CD8-positive, alpha-beta memory T cell (primary cell): ENCODE measurements at places on chromosomes 4 and X.

DNA sequence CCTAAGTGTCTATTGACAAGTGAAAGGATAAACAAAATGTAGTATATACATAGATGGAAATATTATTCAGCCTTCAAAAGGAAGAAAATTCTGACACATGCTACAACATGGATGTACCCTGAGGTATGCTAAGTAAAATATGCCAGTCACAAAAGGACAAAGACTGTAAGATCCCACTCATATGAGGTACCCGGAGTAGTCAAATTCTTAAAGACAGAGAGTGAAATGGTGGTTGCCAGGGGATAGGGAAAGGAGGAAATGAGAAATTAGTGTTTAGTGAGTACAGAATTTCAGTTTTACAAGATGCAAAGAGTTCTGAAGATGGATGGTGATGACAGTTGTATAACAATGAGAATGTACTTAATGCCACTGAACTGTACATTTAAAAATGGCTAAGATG, 102.3 kb upstream of the NAP1L5 start:
- no peaks in the 10 kb centered on the region for H3K27me3 ChIP-seq
- no peak overlapping the region for H3K4me3 ChIP-seq
- no peak overlapping the region for H3K27ac ChIP-seq
- H3K4me1 ChIP-seq, result no peaks in the 10 kb centered on the region

- no peaks in the 10 kb centered on the region for H3K27me3 ChIP-seq
- no peak for DNase-seq
- H3K4me3 ChIP-seq, result no peak overlapping the region
- H3K36me3 ChIP-seq, result no peaks in the 10 kb centered on the region
- H3K4me1 ChIP-seq, result no peaks in the 10 kb centered on the region
Measured at GRCh38 chr4:128715616-128716015, 93.9 kb upstream of the JADE1 start.

- H3K4me3 ChIP-seq, result no peak overlapping the region
- H3K36me3 ChIP-seq, result no peaks in the 10 kb centered on the region
- no peak for DNase-seq
- H3K27ac ChIP-seq, result no peak overlapping the region
- no peaks in the 10 kb centered on the region for H3K4me1 ChIP-seq
- H3K27me3 ChIP-seq, result no peaks in the 10 kb centered on the region
Measured at GRCh38 chrX:106341823-106342222, 173.7 kb downstream of the PWWP3B start.

DNA sequence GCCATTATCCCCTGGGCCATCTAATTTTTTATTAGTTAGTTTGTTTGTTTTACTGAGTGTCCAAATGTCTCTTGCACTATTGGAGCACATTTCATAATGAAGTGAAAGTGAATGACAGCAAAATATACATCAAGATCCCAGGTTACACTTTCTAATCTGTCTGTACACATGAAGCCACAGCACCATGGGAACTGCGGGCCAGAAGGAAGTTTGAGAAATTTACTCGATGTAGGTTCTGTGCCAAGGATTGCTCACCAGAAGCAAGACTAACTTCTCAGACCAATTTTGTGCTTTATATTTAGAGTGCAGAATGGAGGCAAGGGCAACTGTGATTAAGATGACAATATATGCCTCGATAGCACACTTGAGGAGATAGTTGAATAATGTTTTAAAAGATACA, 258.0 kb downstream of the COL25A1 start:
- no peak overlapping the region for H3K4me3 ChIP-seq
- H3K36me3 ChIP-seq, result no peaks in the 10 kb centered on the region
- H3K27me3 ChIP-seq, result no peaks in the 10 kb centered on the region
- H3K4me1 ChIP-seq, result no peaks in the 10 kb centered on the region

- H3K27ac ChIP-seq, result no peak overlapping the region
- no peaks in the 10 kb centered on the region for H3K4me1 ChIP-seq
- no peaks in the 10 kb centered on the region for H3K27me3 ChIP-seq
- H3K36me3 ChIP-seq, result no peaks in the 10 kb centered on the region
Measured at GRCh38 chr4:112038861-112039260, 106.4 kb upstream of the FAM241A start.

DNA sequence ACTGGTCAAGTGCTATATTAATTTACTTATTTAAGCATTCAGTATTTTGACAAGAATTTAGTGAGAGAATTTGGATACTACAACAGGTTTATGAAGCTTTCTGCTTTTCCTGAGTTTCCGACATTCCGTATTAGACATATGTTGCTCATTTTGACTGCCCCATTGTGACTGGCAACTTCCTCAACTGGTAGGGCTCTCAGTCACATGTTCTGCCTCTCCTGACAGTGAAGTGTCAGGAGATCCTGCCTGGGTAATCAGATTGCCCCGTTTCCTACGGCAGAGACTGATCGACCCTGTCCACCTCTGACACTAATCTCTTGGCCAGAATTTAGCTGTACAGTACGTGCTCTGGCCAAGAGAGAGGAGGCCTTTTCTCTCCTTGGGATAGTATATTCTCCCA, 49.5 kb downstream of the CLNK start:
- DNase-seq, result no peak
- H3K27me3 ChIP-seq, result no peaks in the 10 kb centered on the region
- H3K27ac ChIP-seq, result no peak overlapping the region
- no peak overlapping the region for H3K4me3 ChIP-seq

GRCh38 chr4:1172228-1172851, at the start of gene SPON2:
TSS of gene SPON2 (minus strand) at chr4:1172583.
- H3K27me3 ChIP-seq, result peaks cover 12% of the 10 kb centered on the region
- no peak within 1 kb of the TSS for H3K27ac ChIP-seq
- no peak for DNase-seq
- H3K4me1 ChIP-seq, result peaks cover 23% of the 10 kb centered on the region
- H3K4me3 ChIP-seq, result peak within 1 kb of the TSS; percentile 22

DNA sequence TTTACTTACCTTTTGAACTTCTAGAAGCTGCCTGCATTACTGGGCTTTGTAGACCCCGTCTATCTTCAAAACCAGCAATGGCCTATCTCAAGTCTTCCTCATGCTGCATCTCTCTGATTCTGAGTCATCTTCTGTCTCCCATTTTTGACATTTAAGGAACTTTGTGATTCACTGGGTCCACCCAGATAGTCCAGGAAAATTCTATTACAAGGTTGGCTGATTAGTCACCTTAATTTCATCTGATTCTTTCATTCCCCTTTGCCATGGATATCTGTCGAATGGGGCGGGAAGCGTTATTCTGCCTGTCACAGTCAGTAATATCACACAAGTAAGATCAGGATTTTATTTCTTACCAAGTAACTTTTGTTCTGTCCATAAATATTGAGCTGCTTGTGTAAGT, 618.0 kb downstream of the CCSER1 start:
- no peak overlapping the region for H3K27ac ChIP-seq
- no peak for DNase-seq
- no peaks in the 10 kb centered on the region for H3K27me3 ChIP-seq
- no peak overlapping the region for H3K4me3 ChIP-seq

DNA sequence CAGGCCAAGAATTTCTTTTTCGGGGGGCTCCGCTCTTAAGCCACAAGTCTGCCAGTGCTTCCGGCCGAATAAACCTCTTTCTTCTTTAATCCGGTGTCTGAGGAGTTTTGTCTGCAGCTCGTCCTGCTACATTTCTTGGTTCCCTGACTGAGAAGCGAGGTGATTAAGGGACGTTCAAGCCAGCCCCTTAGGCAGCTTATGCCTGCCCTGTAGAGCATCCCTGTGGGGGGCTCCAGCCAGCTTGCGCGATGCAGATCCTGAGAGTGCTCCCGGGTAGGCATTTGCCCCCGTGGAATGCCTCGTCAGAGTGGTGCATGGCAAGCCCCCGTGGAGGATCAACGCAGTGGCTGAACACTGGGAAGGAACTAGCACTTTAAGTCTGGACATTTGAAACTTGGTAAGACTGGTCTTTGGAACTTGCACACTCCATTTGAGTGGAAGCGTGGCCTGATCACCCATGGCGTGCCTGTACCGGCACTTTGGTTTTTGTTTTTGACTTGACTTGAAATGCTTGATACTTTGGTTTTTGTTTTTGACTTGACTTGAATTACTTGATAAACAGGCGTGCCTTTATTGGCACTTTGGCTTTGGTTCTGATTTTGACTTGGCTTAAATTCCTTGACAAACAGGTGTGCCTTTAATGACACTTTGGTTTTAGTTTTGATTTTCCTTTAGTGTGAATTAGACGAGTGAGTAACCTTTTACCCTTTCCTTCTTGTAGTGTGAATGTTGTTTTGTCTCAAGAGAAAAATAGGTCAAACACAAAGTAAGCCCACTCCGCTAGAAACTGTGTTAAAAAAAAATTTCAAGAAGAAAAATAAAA, 6.1 kb downstream of the ACOX3 start:
- no peak for DNase-seq
- no peak overlapping the region for H3K4me3 ChIP-seq
- H3K27me3 ChIP-seq, result no peaks in the 10 kb centered on the region
- no peak overlapping the region for H3K27ac ChIP-seq

GRCh38 chrX:120732879-120733278, 103.0 kb upstream of the C1GALT1C1 start:
- H3K36me3 ChIP-seq, result no peaks in the 10 kb centered on the region
- no peaks in the 10 kb centered on the region for H3K27me3 ChIP-seq
- no peak overlapping the region for H3K4me3 ChIP-seq
- H3K27ac ChIP-seq, result no peak overlapping the region
- no peak for DNase-seq

DNA sequence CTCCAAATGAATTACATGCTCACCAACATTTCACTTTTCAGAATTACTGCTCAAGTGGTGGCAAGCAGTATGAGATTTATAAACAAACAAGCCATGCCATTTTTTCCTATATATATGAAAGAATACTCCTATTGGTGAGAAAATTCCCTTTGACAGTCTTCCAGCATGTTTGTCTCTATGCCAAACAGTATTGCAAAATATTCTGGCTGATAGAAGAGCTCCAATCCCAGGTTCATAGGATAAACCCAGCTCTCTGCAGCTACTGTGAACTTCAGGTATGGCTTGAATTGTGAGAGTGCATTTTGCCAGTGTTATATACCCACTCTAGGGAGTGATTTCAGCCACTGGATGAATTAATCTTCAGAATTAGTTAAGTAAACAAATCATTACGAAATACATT, 108.8 kb downstream of the MAGEC2 start:
- H3K27me3 ChIP-seq, result no peaks in the 10 kb centered on the region
- H3K27ac ChIP-seq, result no peak overlapping the region
- no peaks in the 10 kb centered on the region for H3K4me1 ChIP-seq

DNA sequence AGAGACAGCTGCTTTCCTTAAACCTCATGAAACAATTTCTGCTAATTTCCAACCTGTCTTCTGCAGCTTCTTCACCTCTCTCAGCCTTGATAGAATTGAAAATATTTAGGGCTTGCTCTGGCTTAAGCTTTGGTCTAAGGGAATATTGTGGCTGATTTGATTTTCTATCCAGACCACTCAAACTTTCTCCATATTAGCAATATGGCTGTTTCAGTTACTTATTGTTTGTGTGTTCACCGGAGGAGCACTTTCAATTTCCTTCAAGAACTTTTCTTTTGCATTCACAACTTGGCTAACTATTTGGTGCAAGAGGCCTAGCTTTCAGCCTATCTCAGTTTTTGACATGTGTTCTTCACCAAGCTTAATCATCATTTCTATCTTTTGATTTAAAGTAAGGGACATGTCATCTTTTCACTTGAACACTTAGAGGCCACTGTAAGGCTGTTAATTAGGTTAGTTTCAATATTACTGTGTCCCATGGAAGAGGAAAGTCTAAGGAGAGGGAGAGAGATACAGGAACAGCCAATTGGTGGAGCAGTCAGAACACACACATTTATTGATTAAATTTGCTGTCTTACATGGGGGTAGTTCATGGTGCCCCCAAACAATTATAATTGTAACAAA, 213.2 kb downstream of the RASL11B start:
- H3K36me3 ChIP-seq, result no peaks in the 10 kb centered on the region
- no peaks in the 10 kb centered on the region for H3K27me3 ChIP-seq
- no peaks in the 10 kb centered on the region for H3K4me1 ChIP-seq
- H3K4me3 ChIP-seq, result no peak overlapping the region

DNA sequence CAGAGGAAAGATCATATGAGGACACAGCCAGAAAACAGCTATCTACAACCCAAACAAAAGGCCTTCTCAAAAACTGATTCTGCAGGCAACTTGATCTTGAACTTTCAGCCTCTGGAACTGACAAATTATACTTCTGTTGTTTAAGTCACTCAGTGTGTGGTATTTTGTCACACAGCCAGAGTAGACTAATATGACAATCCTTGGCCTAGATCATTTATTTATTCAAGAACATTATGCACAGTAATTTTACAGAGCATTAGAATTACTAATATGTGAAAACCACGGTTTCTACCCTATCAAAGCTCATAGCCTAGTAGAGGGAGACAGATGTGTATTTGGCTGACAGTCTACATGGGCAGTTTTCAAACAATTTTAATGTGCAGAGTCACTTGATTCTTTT, 167.8 kb upstream of the PCDH18 start:
- H3K27me3 ChIP-seq, result no peaks in the 10 kb centered on the region
- no peak overlapping the region for H3K4me3 ChIP-seq
- H3K36me3 ChIP-seq, result no peaks in the 10 kb centered on the region
- no peak overlapping the region for H3K27ac ChIP-seq

- no peak for DNase-seq
- H3K4me1 ChIP-seq, result no peaks in the 10 kb centered on the region
- no peak overlapping the region for H3K4me3 ChIP-seq
- H3K27me3 ChIP-seq, result no peaks in the 10 kb centered on the region
Measured at GRCh38 chrX:116379854-116380253, 56.6 kb upstream of the SLC6A14 start.

- no peaks in the 10 kb centered on the region for H3K36me3 ChIP-seq
- no peaks in the 10 kb centered on the region for H3K27me3 ChIP-seq
- DNase-seq, result no peak
- no peaks in the 10 kb centered on the region for H3K4me1 ChIP-seq
- no peak overlapping the region for H3K27ac ChIP-seq
- H3K4me3 ChIP-seq, result no peak overlapping the region
Measured at GRCh38 chr4:153332936-153333335, 11.6 kb upstream of the MND1 start.

DNA sequence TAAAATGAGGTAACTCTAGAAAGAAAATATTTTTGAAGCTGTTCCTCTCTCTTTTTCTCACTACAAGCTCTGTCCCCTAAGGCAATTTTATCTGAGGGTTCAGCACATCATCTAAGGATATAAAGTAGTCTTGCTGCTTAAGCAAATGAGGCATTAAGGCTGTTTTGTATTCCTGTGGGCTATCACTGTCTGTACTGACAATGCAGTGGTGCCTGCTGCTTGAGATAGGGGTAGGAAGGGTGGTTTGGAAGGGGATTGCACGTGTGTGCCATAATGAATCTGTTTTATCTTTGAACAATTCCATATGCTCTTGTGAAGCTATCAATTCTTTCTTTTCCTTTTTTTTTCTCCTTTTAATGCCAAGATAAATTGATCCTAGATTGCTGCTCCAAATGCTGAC, 128.0 kb upstream of the ATOH1 start:
- DNase-seq, result no peak
- no peaks in the 10 kb centered on the region for H3K36me3 ChIP-seq
- no peaks in the 10 kb centered on the region for H3K27me3 ChIP-seq
- no peaks in the 10 kb centered on the region for H3K4me1 ChIP-seq
- no peak overlapping the region for H3K27ac ChIP-seq

- no peak overlapping the region for H3K27ac ChIP-seq
- no peak overlapping the region for H3K4me3 ChIP-seq
- no peaks in the 10 kb centered on the region for H3K36me3 ChIP-seq
- DNase-seq, result no peak
Measured at GRCh38 chrX:135347381-135348016, 38.2 kb downstream of the ETDC start.

- H3K4me3 ChIP-seq, result no peak overlapping the region
- H3K27ac ChIP-seq, result no peak overlapping the region
- no peak for DNase-seq
Measured at GRCh38 chr4:186061921-186062320, 7.0 kb upstream of the TLR3 start.

- DNase-seq, result no peak
- H3K36me3 ChIP-seq, result no peaks in the 10 kb centered on the region
- H3K4me3 ChIP-seq, result no peak overlapping the region
- H3K4me1 ChIP-seq, result no peaks in the 10 kb centered on the region
- no peak overlapping the region for H3K27ac ChIP-seq
Measured at GRCh38 chrX:51336584-51336983, 4.0 kb downstream of the NUDT10 start.
